ENCODE measurements at places on chromosomes 3 and 15.

DNA sequence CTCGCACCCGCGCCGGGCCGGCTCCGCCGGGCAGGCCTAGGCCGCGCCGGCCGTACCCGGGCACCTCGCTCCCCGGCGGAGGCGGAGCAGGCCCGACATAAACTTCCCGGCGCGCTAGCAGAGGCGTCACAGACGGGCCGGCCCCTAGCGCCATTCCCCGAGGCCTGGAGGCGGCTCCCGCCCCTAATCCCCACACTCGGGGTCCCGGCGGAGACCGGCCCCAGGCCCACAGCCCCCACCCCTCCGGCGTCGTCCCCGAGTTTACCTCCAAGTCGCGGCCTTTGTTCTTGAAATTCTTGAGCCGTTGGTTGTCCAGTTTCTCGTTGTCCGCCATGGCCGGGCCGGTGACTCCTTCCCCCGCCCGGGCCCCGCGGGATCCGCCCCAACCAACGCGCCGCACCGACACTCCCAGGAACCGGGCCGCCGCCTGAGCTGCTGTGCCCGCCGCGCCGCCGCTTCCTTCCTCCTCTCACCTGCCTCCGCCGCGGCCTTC lies 376 bp downstream of the KPNA4 start:
- peak; percentile 60 for DNase-seq

- no peak for DNase-seq
Observed at GRCh38 chr3:12796171-12797123, at the start of gene CAND2. Gene CAND2 (plus strand): TSS chr3:12796680. CDS start chr3:12796721, 41 bp downstream.

DNA sequence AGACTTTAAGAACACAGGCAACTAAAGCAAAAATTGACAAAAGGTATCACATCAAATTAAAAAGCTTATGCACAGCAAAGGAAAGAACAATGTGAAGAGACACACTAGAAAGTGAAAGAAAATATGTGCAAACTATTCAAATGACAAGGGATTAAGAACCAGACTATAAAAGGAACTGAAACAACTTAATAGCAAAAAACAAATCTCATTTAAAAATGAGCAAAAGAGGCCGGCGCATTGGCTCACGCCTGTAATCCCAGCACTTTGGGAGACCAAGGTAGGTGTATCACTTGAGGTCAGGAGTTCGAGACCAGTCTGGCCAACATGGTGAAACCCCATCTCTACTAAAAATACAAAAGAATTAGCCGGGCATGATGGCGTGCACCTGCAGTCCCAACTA lies 14.4 kb downstream of the NGLY1 start:
- no peak for DNase-seq

- no peak for DNase-seq
Observed at GRCh38 chr15:89078851-89079810, 9.1 kb upstream of the ABHD2 start.

GRCh38 chr15:91237445-91237844 lies 137.4 kb downstream of the SV2B start:
- no peak for DNase-seq

DNA sequence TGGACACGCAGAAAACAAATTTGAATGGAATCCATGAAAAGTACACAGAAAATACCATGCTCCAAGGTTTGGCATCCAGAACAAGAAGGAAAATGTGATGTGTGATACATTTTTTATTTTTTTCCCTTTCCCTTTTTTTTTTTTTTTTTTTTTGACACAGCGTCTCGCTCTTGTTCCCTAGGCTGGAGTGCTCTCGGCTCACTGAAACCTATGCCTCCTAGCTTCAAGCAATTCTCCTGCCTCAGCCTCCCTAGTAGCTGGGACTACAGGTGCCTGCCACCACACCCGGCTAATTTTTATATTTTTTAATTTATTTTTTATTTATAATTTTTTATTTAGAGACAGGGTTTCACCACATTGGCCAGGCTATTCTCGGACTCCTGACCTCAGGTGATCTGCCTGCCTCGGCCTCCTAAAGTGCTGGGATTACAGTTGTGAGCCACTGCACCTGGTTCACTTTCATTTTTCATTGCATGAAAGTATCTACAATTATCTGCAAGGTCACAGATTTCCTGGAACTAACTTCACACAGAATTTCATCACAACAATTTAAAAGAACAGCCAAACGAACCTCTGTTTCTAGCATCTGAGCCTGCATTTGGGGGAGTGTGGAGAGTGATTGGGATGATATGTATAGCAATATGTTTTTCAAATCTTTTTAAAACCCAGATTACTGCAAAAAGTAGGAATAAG lies 8.3 kb downstream of the POU1F1 start:
- DNase-seq: no peak

Data from CD4-positive, alpha-beta T cell treated with Interleukin-15 for 4 hours (primary cell).